ENCODE measurements at places on chromosomes 6 and 20.

- DNase-seq: no peak
These were observed 153.8 kb downstream of the RIMS1 start for GRCh38 chr6:72040111-72040510.

DNA sequence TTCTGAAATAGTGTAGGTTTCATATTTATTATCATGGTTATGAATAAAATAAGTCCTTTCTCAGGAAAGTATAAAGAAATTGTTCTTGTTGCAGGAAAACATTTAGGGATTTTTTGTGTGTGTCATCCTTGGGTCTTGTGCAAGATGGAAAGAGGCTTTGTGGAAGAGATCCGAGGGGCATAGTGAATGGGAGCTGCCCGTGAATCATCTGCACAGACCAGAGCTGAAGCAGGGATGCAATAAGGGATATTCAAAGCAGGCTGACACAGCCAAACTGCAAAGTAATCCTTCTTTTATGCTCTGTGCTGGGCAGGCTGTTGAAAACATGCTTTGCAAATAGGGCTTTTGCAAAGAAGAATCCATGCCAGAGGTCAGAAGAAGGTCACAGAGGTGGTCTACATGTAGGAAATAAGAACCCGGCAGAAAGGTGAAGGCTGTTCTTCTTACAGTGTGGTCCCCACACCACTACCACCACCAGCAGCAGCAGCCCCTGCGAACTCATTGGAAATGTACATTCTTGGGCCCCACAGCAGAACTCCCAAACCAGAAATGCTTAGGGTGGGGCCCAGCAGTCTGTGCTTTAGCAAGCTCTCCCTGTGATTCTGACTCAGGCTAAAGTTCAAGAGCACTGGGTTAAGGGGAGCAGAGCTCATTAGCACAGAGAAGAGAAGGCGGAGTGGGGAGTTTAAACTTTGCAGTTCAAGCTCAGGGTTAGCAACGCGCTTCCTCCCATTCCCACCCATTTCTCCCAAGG lies 237.6 kb downstream of the QKI start:
- DNase-seq: no peak

DNA sequence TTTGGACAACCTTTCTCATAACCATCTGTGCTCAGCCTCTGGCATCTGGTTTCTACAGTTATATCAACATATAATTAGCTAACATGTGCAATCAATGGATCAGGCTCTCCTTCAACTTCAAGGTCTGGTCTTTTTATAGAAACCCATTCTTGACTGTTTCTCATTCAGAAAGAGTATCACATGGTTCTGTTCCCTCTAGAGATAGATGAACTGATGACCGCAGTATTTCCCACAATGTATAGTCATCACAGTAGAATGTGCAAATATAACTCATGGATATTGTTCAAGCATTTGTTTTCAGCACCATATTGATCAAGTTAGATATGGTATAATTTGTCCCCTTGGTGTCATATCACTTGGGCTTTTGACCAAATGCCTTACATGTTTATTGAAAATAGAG lies 656.2 kb downstream of the FRK start:
- no peak for DNase-seq

- no peak for DNase-seq
These were observed 702.1 kb downstream of the FRK start for GRCh38 chr6:115358616-115359015.

DNA sequence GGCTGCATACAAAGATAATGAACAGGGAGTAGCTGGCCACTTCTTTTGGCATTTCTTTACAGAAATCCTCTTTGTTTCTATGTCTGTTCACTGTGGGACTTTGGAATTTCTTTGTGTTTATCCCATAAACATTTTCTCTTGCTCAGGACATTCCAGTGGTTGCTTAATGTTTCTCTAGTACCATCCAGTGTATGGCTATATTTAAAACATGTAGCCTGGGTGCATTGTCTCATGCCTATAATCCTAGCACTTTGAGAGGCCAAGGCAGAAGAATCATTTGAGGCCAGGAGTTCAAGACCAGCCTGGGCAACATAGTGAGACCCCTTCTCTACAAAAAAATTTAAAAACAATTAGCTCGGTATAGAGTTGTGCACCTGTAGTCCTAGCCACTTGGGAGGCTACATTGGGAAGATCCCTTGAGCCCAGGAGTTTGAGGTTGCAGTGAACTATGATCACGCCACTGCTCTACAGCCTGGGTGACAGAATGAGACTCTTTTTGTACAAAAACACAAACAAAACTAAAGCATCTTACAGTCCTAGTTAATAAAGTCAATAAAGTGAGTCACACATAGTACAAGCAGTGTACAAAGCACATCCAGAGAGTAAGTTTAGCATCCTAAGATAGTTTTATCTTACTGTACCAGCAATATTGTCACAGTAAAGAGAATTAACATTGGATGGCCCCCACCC lies 63.3 kb downstream of the ZFAND3 start:
- DNase-seq: no peak

Data from stimulated activated CD4-positive, alpha-beta T cell treated with anti-CD3 and anti-CD28 coated beads, Interleukin-15, amount 100 ng/mL, for 24 hours (primary cell).